ENCODE measurements at places on chromosomes 7 and 10.

- DNase-seq = no peak
These were observed at the start of gene NPFFR1 for GRCh38 chr10:70283445-70284399. Gene NPFFR1, minus strand, starts transcription at chr10:70284004. Its CDS starts 328 bp downstream, at chr10:70283676.

- DNase-seq = no peak
These were observed 25.6 kb upstream of the ZC3HAV1L start for GRCh38 chr7:139061416-139061815.

- DNase-seq = no peak
These were observed 26.2 kb downstream of the RBM20 start for GRCh38 chr10:110670335-110670734.

- no peak for DNase-seq
These were observed 161.8 kb downstream of the MGMT start for GRCh38 chr10:129628823-129629222.

- DNase-seq = no peak
These were observed 2.8 kb downstream of the TET1 start for GRCh38 chr10:68562661-68563570.

DNA sequence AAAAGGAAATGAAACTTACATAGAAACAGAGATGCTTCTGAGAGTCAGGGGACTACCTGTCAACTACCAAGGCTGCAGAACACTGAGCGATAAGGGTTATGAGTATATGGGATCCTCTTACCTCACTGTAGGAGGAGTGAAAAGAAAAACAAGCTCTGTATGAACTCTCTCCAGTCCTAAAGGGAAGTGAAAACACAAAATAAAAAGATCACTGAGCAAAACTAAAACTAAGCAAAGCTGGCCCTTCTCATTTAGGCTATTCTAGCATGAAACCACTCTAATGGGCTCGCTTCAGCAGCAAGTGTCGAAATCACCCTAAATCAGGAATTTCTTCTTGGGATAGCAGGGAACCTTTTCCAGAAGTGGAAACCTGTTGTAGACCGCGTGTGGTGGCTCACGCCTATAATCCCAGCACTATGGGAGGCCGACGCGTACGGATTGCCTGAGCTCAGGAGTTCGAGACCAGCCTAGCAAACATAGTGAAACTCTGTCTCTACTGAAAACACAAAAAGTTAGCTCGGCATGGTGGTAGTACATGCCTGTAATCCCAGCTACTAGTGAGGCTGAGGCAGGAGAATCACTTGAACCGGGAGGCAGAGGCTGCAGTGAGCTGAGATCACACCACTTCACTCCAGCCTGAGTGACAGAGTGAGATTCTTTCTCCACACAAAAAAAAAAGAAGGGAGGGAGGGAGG, 27.0 kb downstream of the DCLRE1C start:
- DNase-seq = no peak

GRCh38 chr10:110176141-110177030, 31.0 kb upstream of the MXI1 start:
- DNase-seq = no peak

All from T-helper 2 cell (primary cell).